ENCODE measurements at places on chromosomes 6 and 20.

DNA sequence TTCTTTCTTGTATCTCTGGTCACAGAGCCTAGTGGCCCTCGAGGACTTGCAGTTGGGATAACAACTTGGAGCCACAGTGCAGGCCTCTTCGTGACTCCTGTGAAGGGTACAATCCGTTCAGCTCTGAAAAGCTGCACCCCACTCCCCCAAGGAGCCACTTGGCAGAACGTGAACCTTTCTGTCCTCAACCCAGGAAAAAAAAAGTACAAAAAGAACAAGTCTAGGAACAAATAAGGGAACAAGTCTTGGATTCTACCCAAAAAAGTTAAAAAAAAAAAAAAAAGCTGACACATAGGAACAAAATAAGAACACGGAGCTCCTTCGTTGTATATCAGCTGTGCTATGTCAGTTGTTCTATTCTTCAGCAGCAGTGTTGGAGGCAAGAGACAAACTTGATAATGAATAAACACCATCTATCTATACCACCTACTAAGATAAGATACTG lies 77.9 kb upstream of the TULP1 start:
- no peak for DNase-seq

DNA sequence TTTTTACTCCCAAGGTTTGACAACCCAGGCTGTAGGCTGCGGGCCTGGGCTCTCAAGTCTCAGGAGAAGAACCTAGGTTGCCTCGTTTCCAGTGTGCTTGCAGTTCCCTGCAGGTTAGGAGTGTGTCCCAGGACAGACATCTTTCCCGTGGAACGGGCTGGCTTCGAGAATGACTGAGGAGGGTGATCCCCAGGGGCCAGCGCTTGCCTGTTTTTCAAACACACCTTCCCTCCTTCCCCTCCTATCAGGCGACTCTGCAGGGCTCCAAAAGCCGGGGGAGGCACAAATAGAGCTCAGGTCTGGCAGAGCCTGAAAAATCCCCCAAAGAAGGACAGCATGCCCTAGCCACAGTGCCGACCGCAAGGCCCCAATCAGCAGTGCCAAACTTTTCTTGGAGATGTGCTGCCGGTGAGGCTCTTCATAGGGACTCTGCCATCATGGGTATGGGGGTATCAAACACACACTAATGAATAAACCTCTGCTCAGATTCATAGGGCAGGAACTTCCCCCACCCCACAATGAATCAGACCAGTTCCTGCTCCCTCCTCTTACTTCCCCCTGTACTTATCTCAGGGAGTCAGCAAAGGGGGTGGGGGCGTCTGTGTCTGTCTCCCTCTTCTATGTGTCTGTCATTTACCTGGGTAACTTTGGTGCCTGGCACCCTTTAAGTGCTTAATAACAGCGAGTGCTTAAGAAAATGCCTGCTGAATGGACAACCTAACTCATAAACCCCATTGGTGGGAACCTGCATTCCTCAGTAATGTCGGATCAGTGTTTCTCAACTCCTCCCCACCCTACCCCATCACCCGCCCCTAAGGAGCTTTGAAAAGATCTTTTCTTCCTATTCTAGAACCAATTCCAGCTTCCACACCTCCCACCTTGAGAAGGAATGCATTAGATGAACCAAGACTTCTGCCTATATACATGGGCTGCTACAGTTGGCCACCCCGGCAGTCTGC lies 1.6 kb downstream of the KCNG1 start:
- DNase-seq, result no peak

- DNase-seq, result no peak
These were observed 3.6 kb upstream of the PTGIS start for GRCh38 chr20:49571553-49571835.

DNA sequence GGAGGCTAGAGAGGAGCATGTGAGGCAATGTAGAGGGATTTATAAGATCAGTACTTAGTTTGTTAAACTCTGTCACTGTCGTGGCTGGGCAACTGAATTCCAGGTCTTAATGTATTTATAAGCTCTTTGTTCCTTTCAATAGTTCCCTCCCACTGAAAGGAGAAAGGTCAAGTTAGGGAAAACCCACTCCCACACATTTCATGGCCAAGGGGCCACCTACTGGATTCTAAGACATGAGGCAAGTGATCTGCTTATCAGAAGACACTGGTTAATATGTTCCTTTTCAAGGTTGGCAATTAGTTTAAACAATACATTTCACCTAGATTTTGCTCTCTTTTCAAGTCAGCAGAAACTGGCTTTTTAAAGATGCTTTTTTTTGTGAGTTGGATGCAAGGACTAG lies 5.4 kb upstream of the GSTA5 start:
- no peak for DNase-seq

DNA sequence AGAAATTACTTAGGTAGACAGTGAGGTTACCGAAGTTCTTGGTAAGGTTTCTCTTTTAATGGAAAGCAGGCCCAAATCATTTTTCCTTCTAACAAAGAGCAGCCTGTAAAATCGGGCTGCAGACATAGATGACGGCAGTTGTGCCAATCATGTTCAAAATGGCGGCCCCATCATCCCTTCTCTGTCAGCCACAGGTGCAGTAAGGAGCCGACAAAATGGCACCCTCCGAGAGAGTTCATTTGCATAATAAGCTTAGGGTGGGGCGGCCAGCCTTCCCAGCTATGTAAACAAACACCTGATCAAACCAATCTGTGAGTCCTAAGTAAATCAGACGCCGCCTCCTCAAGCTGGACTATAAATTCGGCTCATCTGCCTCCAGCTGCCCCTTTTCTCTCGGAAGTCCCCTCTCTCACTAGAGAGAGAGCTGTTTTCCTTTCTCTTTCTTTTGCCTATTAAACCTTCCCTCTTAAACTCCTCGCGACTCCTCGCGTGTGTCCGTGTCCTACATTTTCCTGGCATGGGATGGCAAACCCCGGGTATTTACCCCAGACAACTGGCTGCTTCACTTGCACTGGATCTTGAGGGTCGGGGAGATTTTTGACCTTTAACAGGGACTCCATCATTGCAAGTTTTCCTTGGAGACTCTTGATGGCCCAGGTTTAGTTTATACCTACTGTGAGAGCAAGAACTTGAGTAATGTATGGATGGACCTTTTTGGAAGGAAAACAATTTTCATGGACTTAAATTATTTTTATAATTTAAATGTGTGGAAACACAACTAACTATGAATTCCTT lies 8.9 kb upstream of the DDR1 start:
- DNase-seq, result no peak

DNA sequence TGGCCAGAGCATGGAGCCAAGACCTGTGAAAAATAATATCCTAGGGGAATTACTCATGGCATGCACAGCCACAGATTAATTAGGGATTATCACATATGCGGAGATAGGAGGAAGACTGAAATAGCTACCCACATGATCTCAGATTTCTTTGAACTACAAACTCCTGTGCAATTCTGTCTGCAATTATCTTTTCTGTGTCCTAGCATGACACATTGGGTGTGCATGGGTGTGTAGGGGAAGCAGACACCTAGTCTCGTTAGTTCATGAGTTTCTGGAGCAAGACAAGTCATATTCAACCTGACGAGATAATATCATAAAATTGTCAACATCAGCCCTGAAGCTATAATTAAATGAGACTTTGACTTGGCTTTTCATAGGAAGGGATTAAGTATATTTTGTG lies 3.6 kb upstream of the SLC17A4 start:
- DNase-seq, result no peak

DNA sequence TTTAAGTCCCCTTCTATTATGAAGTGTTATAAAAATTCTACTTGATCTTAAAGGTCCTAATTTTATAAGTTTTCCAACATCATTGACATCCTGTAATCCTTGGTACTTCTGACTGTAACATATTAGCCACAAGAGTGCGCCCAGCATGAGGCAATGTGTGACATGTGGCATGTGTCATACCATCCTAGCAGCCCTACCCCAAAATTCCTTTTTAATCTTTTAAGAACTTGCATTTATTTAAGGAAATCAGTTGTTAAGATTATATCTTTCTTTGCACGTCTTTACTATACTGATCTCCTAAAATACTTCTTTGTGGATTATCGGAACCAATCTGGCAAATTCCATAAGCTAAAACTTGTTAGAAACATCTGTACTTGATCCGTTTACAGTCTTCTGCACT lies 167.1 kb upstream of the SLC24A3 start:
- DNase-seq, result no peak

DNA sequence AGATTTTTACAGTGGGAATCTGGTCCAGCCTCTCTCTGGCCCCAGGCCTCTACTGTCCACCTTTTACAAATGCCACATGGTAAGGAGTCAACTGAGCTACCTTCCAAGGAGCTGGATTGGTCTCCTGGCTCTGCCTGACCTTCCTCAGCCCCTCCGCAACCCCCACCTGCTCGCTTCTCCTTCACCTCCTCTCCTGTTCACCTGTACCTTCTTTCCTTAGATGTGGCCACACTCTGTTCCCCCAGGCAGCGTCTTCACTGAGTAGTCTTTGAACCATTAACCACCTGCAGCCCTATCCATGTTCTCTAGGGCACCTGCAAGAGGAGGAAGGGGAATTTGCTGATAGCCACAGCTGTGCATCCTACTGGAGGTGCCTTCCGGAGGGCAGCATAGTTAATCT lies 55.3 kb upstream of the DDR1 start:
- no peak for DNase-seq

GRCh38 chr6:77463861-77464494 lies 687 bp upstream of the HTR1B start:
- DNase-seq, result no peak

GRCh38 chr6:118086159-118086558 lies 179.1 kb downstream of the SLC35F1 start:
- no peak for DNase-seq

- no peak for DNase-seq
These were observed 332 bp downstream of the GRIK2 start for GRCh38 chr6:101393829-101394251.

DNA sequence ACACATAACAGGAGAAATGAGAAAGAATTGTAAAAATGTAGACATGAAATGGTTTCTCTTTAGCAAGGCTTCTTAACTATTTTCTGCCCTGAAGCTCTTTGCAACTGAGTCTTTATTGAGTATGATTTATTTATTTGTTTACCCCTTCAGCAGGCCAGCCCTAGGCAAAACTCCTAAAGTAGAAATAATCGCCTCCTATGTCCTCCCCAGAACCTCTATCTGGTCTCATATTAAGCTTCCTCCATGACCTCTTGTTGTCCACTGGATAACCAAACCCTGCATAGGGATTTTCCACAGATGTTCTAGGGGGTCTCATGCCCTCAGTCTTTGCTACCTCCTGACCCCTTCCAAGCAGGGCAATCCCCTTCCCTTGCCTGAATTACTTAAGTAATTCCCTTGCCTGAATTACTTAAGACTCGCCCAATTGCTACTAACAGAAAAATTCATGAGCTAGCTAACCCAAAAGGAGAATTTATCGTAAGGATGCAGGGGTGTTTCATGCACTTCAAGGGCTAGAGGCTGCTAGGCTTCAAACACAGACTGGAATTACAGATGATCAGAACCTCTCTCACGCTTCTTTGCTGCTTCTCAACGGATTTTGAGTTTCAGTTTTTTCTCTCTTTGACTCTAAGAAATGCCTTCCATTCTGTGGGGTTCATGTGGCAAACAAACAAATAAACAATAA lies 425.9 kb upstream of the RNF217 start:
- no peak for DNase-seq

All from AML-193 (cell line).